Vagina (tissue), 2 donors: ENCODE measurements at places on chromosomes 12 and 14. TPM values are rescaled to one million over a fixed set of nuclear protein-coding genes. Genes with fewer than 3 reads are reported as not detected.

Gene KRT73
- total RNA-seq, result not detected

Gene TTC5
- total RNA-seq, result 10.8 TPM

Gene IL31
- total RNA-seq, result not detected

Gene INSM2
- 0.98 TPM for total RNA-seq
